Left ventricle myocardium superior (tissue), 1 donor: ENCODE measurements at places on chromosomes 13 and 19. TPM values are rescaled to one million over a fixed set of nuclear protein-coding genes. Genes with fewer than 3 reads are reported as not detected.

DNA sequence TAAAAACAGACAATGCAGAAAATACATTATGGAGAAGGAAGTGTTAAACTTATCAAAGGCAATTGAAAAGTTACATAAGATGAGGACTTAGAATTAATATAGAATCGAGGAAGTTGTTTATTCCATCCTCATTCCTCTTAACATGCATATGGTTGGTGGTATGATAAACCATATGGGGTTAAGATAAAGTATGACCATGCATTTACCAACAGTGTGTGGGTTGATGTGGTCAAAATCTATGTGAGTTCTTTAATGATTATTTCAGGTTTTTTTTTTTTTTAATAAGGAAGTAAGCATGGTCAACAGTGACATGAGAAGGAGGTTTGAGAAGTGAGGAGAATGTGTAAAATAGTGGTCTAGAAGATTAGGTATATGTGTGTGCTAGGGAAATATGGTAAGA lies 94.5 kb downstream of the TDRD3 start:
- DNase-seq = no peak

DNA sequence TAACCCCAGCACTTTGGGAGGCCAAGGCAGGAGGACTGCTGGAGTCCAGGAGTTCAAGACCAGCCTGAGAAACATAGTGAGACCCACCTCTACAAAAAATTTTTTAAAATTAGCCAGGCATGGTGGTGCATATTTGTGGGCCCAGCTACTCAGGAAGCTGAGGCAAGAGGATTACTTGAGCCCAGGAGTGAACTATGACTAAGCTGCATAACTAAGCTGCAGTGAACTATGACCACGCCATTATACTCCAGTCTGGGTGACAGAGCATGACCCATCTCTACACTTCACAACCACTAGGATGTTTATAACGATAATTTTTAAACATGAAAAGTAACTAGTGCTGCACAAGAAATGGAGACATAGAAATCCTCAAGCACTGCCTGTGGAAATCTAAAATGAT lies 352.7 kb upstream of the SGCG start:
- no peak for DNase-seq

The THSD8 gene
- total RNA-seq = 2.2 TPM

The PEAK3 gene
- total RNA-seq = 0.87 TPM

DNA sequence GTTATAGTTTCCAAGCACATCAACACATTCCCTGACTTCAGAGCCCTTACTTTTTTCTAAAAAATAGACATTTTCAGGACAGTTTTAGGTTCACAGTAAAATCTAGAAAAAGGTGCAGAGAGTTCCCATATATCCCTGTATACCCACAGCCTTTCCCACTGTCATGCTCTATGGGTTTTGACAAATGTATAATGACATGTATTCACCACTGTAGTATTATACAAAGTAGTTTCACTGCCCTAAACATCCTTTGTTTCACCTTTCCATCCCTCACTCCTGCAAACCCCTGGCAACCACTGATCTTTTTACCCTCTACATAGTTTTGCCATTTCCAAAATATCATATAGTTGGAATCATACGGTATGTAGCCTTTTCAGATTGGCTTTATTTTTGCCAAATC lies 15.6 kb downstream of the NAA16 start:
- no peak for DNase-seq

- DNase-seq = peak; percentile 78
Measured at GRCh38 chr19:3075605-3076431, 13.5 kb upstream of the TLE5 start.

DNA sequence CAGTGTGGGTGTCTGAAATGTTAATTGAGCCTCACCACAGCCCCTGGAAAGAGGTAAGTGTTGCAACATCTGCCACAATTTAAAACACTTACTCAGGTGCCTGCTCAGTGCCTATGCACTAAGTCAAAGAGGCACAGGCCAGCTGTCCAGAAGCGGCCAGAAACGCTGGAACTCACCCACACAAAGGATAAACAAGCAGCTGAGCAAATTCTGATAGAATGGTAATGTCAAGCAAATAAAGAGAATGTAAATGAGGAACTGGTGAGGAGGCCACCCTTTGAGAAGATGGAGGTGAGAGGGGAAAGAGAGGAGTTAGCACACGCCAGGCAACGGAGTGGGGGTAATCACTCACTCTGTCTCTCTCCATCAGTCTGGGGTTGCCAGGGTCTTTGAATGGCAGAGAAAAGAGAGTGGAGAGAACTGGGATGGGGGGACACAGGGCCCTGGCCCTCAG lies 67.7 kb upstream of the SERP2 start:
- DNase-seq = no peak

DNA sequence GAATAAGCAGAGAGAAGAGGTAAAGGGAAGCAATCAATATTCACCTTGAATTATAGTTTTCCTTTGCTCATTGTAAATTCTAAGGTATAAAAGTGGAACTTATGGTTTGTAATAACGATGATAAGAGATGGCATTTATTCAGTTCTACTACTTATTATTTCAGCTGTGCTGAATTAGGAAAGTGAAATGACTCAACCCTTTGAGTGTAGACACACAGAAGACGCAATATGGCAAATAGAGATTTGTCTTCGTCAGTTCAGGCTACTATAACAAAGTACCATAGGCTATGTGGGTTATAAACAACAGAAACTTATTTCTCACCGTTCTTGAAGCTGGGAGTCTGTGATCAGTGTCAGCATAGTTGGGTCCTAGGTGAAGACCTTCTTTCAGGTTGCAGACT lies 713.0 kb upstream of the PCDH9 start:
- DNase-seq = no peak

DNA sequence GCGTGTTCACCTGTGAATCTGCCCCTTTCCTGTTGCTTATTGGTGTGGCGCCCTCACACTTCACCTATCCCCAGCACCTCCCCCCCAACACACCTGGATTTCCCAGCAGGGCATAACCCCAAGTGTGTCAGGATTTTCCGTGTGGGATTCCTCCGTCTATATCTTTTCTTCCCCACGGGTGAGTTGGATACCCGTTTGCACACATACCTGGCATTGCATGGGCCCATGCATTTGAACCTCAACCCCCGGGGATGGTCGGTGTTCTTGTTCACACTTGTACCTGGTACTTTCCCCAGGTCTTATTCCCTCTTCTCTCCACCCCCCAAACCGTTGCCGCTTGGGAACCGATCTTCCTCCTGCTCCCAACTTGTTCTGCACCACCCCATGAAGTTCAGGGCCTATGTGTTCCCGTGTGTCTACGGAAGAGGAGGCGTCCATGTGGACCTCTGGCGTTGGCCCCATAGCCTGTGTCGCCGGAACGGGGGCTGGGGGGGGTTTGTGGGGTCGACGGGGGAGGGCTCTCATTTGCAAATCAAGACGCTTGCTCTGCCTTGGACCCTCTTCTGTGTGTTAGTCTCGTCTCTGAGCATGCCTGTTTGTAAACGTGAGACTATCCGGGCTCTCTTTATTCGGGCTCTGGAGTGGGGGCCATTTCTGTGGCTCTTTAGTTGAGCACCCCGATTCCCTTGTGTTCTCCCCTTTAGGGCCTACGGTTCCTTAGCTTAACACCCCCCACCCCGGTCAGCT lies 1.7 kb downstream of the PRR12 start:
- DNase-seq = no peak

DNA sequence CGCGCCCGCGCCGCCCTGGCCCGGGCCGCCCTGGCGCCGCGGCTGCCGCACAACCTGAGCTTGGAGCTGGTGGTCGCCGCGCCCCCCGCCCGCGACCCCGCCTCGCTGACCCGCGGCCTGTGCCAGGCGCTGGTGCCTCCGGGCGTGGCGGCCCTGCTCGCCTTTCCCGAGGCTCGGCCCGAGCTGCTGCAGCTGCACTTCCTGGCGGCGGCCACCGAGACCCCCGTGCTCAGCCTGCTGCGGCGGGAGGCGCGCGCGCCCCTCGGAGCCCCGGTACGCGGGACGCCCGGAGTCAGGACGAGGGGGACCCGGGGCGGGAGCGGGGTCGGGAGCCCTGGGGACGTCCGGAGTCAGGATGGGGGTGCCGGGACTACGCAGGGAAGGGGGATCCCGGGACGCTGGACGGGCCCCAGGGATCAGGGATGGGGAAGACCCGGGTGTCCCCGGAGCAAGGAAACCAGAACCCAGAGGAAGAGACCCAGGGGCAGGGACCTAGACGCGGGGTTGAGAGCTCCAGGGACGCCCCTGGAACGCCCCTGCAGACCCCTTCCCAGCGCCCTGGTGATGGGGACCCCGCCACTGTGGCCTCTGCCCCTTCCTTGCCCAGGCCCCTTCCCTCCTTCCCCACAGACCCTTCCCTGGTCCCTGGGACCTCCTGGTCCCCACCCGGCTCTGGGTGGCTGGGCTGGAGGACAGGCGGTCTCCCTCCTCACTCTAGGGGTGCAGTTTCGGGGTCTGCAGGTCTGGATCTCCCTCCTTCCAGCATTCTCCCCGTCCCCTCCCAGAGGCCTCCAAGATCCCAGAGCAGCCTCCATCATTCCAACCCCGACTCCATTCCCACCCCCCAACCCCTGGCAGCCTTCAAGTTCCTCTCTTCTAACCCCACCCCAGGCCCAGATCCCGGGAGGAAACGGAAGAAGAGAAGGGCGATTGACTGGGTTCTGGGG lies 645 bp downstream of the GRIN3B start:
- DNase-seq = no peak

GRCh38 chr19:15934332-15935078 lies at the start of gene CYP4F11:
Gene CYP4F11 (minus strand): TSS chr19:15934529. CDS start chr19:15934408, 121 bp downstream.
- peak; percentile 71 for DNase-seq

- DNase-seq = no peak
Measured at GRCh38 chr13:114096031-114096485, 36.4 kb downstream of the RASA3 start.

The ZIM2 gene
- not detected for total RNA-seq

- DNase-seq = peak; percentile 42
Measured at GRCh38 chr13:33111414-33112110, 95.3 kb downstream of the KL start.

DNA sequence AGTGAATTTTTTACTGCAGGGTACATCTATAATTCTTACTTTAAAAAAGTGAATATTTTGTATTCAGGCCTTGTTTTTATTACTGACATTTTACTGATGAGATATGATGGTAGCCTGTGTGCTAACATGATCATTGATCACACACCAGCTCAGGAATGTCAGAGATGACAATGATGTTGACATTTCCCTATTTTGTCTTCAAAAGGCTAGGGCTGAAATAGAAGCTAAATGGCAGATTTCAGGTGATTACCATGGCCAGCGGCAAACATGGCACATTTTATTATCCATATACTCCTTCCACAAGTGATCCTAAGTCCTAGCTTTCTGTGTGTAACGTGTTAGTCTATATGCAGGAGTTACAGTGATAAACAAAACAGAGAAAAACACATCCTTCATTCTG lies 544.3 kb upstream of the MIR17HG start:
- DNase-seq = no peak

DNA sequence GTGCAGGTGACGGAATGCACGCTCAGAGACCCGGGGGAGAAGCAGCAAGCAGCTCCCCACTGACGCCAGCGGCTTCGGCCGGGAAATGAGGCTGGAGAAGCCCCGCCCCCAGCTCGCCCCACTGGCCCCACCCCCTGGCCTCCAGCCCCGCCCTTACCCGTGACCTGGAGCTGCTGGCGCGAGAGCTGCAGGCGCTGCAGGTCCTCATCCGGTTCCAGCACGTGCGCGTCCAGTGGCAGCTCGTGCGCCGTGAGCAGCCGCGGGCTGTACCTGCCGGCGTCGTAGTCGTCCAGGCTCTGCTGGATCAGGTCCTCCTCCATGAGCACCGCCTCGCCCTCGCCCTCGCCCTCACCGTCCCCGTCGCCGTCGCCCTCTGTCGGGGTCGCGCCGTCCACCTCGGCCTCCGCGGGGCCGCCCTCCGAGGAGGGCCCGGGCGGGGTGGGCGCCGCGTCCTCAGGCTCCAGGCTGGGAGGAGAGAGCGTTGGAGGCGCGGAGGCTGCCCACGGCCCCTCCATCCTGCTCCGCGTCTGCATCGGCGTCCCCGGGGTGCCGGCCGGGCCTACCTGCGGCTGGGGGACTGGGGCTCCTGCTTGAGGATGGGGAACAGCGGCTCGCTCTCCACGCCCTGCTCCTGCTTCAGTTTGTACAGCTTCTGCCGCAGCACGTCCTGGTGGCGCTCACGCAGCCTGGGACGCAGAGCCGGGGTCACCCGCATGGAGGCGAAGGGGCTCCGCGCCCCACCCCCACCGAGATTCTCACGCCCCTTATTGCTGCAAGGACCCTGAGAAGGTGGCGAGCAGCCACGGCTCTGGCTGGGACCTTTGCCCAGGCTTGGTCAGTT lies 6.4 kb upstream of the TBXA2R start:
- DNase-seq = no peak

GRCh38 chr13:99860745-99861144 lies 110.8 kb downstream of the ZIC5 start:
- no peak for DNase-seq

The ADGRE1 gene
- 0.30 TPM for total RNA-seq

DNA sequence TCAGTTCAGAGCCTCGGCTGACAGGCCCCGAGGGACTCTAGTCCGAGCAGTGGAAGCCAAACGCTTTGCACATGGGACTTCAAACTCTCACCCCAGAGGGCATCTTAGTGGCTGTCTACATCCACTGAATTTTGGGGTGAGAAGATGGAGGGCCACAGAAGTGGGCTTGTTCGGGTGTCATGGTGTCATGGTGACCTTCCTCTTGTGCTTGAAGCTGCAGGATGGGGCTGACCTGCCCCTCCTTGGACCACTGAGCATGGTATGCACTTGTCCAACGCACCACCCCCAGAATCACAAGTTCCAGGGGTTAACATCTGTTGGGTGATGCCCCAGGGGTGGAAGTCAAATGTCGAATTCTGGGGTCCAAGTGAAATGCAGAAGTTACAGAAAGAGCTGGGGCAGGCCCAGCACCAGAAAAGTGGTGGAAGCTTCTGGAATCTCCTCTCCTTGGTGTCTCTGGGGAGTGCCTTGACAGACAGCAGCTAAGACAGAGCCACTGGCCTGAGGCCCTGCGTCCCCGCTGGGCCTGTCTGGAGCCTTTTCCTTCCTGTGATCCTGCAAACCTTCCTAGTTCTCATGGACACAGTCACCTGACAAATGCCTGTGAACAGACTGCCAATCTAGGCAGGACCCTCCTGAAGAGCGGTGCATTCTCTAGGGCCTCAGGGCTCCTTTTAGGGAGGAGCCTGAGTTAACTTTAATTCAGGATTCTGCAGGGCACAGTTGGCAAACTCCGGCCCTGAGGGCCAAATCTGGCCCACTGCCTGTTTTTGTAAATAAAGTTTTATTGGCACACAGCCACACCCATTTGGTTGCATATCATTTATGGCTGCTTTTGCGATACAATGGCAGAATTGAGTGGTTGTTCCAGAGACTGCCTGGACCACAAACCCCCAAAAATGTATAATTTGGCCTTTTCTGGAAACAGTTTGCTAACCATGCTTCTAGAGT lies 65.1 kb upstream of the RANBP3 start:
- peak; percentile 12 for DNase-seq

DNA sequence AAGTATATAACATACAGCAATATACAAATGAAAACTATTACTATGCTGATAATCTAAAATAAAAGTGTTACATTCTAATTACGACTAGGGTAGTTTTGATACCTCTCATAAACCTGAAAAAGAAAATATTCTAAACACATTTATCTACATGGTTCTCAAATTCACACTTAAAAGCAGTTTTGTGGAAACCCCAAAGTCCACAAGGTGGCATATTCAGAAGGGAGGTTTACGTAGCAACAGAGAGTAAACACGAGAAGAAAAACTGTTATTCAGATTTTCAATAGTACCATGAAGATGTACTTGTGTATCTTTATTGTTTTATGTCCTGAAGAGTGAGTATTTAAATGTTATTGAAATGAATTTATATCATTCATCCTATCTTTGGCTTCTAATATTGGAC lies 275.9 kb upstream of the KLHL1 start:
- no peak for DNase-seq

The NKPD1 gene
- total RNA-seq = 0.07 TPM
